Activated naive CD8-positive, alpha-beta T cell treated with anti-CD3 and anti-CD28 coated beads, Interleukin-2, amount 10 ng/mL, durations not matched to agents 7 days and 5 days (primary cell): ENCODE measurements at places on chromosomes 2 and 18. TPM values are rescaled to one million over a fixed set of nuclear protein-coding genes. Genes with fewer than 3 reads are reported as not detected.
A peak's percentile ranks its signal among the peaks of the same experiment; 100 is the strongest.

GRCh38 chr2:219308142-219309101 lies 779 bp downstream of the PTPRN start:
- peak; percentile 89 for DNase-seq

SERPINB12 gene
- not detected for total RNA-seq

DNA sequence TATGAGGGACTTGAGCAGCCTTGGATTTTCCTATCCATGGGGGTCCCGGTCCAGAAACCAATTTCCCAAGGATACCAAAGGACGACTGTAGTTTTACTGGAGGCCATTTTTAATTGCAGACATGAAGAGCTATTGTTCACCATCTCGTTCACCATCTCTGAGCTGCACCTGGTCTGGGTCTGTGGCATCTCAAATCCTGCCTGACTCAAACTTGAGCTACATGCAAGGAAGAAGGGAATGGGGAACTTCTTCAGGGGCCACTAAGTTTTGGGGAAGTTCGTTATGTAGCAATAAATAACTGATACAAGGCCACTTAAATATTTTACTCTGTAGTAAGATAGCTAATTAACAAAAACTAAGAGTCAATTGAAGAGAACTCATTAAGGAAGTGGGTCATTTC lies 2.1 kb upstream of the SMCHD1 start:
- no peak for DNase-seq

- no peak for DNase-seq
Measured at GRCh38 chr2:160510617-160511016, 17.0 kb upstream of the RBMS1 start.

AQP12A gene
- not detected for total RNA-seq

DNA sequence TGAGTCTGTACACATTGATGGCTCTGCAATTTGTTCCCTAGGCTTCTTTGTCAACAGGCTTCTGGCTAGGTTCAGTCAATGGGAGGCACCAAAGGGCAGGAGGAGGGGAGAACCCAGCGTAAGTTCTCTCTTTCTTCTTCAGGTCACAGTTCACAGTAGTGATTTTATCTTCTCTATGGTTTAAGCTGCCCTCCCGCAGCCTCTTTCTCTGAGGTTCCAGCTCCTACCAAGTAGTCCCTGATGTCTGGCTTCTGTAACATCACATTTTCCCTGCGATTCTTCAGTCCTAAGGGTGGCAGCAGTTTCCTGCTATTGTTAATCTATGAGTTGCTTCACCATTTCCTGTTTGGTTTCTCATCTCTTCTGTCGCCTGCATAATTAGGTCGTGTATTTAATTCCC lies 107.4 kb downstream of the CPO start:
- no peak for DNase-seq

PTPN18 gene
- 57.7 TPM for total RNA-seq

GRCh38 chr2:218398437-218399390 lies 954 bp upstream of the CTDSP1 start:
- peak; percentile 81 for DNase-seq

CHRNG gene
- total RNA-seq = not detected

GRCh38 chr18:3998698-3999333 lies 456.3 kb downstream of the DLGAP1 start:
- DNase-seq = no peak

DNA sequence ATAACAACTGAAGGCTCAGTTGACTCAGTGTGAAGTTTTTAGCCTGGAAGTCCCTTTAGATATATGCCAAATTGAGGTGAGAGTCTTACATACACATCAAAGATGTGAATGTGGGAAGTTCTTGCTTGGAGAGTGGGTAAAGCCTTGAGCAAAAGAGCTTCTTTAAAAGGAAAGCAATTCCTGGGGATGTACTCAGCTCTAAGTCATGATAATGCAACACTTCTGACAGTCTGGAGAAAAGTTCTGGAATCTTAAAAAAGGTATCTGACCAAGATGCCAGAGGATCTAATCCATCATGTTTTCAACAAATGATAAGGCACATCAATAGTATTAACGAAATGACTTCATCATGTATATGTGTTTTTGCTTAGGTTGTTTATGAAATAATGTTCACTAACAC lies 351.2 kb downstream of the CDH19 start:
- DNase-seq = no peak

ABCG8 gene
- total RNA-seq = not detected

AQP4 gene
- total RNA-seq = not detected

DNA sequence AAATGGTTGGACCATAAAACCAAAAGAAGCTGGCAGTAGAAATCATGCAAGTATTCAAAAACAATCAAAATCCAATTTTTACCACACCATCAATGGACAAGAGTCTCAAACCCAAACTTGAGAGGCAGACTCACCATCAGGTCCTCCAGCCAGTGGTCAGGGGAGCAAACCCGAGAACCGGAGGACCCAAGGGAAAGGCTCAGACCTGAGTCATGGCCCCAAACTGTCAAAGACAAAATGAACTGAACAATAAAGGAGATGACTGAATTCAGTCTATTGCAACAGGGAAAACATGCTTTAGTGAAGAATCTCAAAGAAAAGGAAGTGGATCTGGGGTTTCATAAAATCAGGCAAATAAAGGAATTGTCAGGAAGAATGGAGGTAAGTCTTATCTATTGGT lies 150.7 kb upstream of the MGAT5 start:
- DNase-seq = no peak

DNA sequence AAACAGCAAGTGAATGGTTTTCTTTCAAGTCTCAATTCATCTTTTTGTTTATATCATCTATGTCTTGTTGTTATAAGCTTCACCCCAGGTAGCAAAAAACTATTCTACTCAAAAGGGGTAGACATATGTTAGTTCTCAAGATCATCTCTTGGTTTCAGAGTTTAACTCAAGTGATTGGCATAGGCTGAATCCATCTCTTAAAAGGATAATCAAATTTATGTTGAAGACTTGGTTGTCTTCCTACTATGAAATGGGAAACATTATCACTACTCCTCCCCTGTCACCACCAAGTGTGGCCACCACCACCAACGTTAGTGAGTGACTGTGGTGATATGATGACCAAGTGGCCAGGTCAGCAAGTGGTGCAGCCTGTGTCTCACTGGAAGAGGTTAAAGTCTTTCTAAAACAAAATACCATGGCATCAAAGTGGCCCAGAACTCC lies 1.5 kb downstream of the IL1B start:
- DNase-seq = no peak

GRCh38 chr2:12062053-12062395 lies 315.6 kb downstream of the LPIN1 start:
- no peak for DNase-seq

DNA sequence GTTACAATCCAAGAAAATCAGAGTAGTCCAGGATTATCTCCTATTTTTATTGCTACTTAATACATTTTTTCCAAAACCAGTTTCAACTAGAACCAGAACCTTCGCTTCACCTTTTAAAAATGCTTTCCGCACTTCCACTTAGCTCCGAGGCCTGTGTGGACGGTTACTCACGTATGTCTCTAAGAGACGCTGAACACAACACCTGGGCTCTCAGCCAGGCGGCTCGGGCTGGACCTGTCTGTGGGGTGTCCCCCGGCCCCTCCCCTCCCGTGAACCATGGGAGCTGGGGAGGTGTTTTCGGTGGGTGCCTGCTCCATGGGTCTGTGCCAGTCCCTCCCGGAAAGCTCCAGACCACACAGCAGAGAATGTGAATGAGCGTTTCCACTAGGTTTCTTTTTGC lies 223.8 kb downstream of the GLI2 start:
- no peak for DNase-seq

DNA sequence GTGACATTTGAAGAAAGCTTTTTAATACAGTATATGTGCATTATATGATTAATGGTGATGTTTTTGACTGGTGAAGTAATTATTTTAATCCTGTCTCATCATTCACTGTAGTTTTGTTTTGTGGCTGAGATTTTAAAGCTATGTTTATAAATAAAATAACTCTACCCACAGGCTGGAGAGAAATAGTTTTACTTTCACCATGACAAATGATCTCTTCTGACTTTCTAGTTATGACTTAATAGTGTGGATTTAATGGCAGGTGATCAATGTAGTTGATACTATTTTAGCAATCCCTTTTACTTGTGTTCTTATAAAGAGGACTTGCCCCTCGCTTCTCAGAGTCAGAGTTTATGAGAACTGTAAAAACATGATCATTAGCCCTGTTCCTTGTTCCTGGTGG lies 289.5 kb upstream of the SIX3 start:
- no peak for DNase-seq

ARHGAP25 gene
- 117 TPM for total RNA-seq

DNA sequence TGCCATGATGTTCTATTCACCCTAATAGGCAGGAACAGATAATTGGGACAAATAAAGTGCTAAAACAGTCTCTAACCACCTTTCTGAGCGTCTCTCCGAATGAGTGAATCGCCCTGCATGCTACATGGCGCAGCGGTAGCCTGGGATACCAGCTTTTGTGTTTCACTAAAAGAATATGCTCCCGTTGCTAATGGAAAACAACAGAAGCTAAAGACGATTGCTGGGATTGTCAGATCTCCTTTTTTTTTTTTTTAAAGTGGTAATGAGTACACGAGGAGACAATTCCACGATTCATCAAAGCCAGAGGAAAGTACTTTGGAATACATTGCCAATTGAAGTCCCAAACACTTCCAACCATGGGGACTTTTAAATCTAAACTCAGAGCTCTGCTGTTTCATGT lies 1815.3 kb upstream of the CELF4 start:
- DNase-seq = no peak

- DNase-seq = no peak
Measured at GRCh38 chr18:58789876-58790240, 74.8 kb upstream of the ZNF532 start.

FRZB gene
- not detected for total RNA-seq
